ENCODE measurements at places on chromosomes 4 and X.

- DNase-seq = no peak
Observed at GRCh38 chrX:107747596-107748161, 27.9 kb downstream of the TSC22D3 start.

- DNase-seq = no peak
Observed at GRCh38 chrX:7996414-7996813, 69.2 kb upstream of the PNPLA4 start.

- DNase-seq = no peak
Observed at GRCh38 chrX:111568354-111568753, 56.9 kb downstream of the SERTM2 start.

GRCh38 chrX:21606002-21606401 lies 52.1 kb downstream of the KLHL34 start:
- DNase-seq = no peak

DNA sequence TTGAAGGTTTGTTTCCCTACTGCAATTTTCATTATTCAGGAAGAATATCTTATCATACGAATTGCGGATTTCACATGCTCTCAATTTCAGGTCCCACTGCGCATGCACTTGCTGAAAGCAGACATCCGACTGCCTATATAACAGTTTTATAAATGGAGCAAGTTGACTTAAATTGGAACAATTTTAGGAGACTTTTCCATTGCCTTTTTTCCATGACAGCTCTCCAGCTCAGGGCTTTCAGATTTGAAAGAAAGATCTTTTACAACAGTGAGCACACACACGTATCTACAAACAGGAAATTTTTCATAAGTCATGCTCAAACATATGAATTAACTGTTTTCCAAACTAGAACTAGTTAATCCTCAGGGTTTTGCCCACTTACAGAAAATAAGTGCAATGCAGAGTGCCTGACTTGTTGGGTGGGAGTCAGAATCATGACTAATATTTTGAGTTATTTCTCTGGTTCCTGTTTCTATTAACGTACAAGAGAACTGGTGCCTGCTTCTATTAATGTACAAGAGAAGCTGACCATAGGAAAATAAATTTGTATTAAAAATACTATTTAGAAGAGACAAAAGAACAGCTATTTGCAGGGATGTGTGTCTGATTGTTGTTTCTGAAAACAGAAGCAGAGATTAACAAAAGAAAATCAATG lies 137.9 kb downstream of the GPC3 start:
- no peak for DNase-seq

Data from T-helper 1 cell (primary cell).